ENCODE measurements at places on chromosomes 3 and 15.

- DNase-seq, result peak; percentile 41
These were observed 52.7 kb downstream of the RPN1 start for GRCh38 chr3:128597900-128598299.

DNA sequence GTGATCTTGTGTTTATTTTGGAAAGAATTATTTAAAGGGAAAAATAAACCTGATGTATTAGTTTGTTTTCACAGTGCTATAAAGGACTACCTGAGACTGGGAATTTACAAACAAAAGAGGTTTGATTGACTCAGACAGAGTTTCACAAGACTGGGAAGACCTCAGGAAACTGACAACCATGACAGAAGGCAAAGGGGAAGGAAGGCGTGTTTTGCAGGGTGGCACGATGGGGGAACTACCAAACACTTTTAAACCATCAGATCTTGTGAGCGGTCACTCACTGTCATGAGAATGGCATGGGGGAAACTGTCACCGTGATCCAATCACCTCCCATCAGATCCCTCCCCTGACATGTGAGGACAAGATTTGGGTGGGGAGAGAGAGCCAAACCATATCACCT is 87.0 kb downstream of the TP63 start:
- no peak for DNase-seq

- no peak for DNase-seq
These were observed 28.9 kb upstream of the DCBLD2 start for GRCh38 chr3:98930413-98930812.

DNA sequence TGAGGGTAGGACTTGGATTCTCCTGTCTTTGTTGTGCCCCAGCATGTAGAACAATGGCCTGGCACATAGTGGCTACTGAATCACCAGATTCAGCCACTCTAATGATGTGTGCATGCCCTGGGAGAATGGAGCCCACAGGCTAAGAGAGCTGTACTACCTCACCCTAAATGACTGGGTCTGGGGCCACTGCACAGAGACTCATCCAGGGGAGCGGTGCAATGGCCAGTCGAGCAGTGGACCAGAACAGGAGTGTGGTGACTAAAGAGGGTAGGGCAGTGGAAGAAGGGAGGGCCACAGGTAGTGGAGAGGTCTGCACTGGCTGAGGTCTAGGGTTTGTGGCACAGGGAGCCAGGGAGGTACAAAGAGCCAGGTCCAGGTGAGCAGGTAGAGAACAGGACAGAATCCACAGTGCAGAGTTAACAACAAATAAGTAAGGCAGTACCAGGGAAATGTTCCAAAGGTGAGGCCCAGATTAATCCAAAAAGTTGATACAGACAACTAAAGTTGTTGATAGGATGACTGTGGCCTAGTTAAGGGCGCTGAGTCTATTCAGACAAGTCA is 142.7 kb upstream of the ATP11B start:
- DNase-seq, result no peak

- DNase-seq, result no peak
These were observed 108.4 kb downstream of the MBNL1 start for GRCh38 chr3:152377184-152377570.

DNA sequence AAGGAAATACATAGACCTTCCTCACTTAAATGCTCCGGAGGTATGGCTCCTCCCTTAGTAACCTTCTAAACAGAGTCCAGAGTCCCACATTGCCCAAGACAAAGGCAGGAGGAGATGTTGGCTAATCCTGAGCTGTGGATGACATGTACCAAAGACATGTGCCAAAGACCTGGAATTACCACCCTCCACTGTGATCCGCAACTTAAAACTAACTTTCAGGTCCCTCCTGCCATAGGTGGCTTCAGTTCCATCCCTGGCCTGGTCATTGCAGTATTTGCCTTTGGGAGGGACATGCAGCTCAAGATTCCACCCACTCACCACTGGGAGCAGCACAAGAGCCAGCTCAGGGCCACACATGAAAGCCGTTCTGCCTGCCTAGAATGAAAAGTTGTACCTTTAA is 28.0 kb downstream of the MYZAP start:
- DNase-seq, result no peak

GRCh38 chr15:85716261-85716660 is 78.5 kb downstream of the KLHL25 start:
- no peak for DNase-seq

DNA sequence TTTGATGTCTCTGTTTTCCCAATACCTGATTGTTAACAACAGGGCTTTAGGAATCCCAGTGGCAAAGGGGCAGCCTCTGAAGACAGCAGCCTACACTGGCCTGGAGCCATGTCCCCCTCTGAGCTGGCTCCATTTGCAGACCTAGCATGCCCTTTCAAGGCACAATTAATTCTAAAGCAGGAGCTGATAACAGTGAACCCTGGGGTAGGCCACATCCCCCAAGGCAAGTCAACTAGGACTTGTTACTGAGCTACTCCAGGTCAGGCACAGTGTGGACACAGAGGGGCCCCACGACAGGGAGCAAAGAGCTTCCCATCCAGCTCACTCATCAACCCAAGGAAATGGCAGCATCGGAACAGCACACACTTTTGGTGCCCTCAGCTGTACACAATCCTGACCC is 51.9 kb downstream of the SPSB4 start:
- no peak for DNase-seq

DNA sequence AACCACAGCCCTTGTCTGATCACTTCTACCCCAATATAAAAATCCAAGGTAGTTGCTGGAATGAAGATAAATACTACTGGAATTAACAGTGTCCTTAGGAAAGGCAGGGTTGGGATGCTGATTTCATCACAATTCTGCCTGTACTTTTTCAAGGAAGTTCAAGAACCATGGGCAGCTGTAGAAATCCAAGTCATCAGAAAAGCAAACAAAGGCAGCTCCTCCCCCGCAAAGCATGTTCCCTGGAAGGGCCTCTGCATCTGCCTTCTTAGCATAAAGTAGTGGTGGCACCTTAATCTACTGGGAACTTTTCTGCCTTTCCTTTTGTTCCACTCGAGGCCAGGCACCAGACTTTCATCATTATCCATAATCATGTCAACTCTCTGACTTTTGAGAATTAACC is 54.4 kb downstream of the ERC2 start:
- DNase-seq, result no peak

GRCh38 chr3:34212656-34213055 is 414.2 kb downstream of the PDCD6IP start:
- DNase-seq, result no peak

DNA sequence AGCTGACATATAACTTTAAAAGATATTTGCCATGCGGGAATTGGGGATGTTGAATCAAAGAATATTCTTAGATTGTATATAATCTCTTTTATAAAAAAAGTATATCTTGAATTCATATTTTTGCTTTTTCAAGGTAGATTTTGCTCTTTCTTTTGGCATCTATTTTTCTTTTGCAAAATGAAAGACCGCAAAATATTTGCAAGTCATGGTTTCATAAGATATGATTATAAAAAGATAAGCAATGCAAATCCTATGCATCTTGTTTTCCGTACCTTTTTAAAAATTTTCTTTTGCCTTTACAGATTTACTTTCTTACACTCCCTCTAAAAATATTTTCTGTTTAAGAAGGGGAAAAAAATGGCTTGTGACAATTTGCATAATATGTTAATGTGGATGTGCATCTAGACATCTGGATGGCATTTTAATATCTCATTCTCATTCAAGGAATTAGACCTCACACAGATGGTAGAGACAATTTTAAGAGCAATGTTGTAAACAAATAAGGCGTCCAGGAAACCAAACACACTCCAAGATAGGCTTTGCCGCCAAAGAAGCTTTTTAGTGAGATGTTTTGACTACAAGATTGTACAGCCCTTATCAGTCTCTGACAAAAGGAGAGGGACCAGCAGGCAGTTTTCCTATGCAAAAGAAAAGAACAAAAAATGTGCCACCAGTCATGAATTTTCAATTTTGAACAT is 371.1 kb downstream of the CHL1 start:
- no peak for DNase-seq

DNA sequence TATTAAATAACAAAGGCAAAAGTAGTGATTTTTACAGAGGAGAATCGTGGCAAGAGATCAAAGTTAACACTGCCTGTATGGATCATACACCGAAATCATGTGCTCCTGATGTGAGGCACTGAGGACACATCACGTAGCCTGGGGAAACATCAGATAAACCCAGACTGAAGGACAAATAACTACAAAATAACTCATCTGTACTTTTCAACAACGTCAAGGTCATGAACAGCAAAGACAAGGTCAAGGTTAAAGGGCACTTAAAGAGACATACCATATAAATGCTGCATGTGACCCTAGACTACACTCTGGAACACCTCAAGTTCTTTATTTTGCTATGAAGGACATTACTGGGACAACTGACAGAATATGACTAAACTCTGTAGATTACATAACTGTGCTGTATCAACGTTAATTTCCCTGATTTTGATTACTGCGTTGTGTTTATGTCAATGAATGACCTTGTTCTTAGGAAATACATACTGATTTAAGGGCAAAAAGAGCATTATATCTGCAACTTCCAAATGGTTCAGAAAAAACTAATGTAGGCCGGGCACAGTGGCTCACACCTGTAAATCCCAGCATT is 48.1 kb downstream of the CHSY1 start:
- DNase-seq, result no peak

GRCh38 chr3:58355179-58355578 is 22.5 kb downstream of the PXK start:
- DNase-seq, result no peak

DNA sequence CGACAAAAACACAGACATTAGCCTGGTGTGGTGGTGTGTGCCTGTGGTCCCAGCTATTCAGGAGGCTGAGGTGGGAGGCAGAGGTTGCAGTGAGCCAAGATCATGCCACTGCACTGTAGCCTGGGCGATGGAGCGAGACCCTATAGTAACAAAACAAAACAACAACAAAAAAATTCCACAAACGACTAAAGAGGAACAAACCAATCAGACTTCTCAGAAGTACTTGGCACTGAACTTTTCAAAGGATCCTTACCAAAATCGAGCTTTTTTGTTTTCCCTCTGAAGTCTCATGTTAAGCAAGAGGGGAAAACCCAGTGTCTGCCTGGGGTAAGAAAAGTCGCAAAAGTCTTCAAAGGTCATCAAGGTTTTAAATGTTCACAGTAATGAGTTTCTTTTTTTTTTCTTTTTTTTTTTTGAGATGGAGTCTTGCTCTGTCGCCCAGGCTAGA is 30.1 kb upstream of the TFRC start:
- no peak for DNase-seq

- no peak for DNase-seq
These were observed 165.6 kb downstream of the FAM43A start for GRCh38 chr3:194851254-194851653.

GRCh38 chr15:79673416-79674123 is 223.2 kb downstream of the MTHFS start:
- DNase-seq, result peak; percentile 85

GRCh38 chr3:33543601-33544000 is 103.4 kb upstream of the UBP1 start:
- DNase-seq, result no peak

GRCh38 chr3:51721062-51721745 is 14.3 kb downstream of the GRM2 start:
- DNase-seq, result no peak

DNA sequence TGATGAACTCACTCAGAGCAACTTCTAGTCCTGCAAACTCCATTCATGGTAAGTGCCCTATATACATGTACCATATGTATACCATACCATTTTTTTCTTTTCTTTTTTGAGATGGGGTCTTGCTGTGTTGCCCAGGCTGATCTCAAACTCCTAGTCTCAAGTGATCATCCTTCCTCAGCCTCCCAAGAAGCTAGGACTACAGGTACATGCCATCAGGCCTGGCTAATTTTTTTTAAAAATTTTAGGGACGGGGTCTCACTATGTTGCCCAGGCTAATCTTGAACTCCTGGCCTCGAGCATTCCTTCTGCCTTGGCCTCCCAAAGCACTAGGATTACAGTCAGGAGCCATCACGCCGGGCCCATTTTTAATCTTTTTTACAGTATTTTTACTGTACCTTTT is 67.3 kb upstream of the MFGE8 start:
- DNase-seq, result no peak

GRCh38 chr15:62444104-62445022 is 279.3 kb upstream of the C2CD4B start:
- DNase-seq, result peak; percentile 95

DNA sequence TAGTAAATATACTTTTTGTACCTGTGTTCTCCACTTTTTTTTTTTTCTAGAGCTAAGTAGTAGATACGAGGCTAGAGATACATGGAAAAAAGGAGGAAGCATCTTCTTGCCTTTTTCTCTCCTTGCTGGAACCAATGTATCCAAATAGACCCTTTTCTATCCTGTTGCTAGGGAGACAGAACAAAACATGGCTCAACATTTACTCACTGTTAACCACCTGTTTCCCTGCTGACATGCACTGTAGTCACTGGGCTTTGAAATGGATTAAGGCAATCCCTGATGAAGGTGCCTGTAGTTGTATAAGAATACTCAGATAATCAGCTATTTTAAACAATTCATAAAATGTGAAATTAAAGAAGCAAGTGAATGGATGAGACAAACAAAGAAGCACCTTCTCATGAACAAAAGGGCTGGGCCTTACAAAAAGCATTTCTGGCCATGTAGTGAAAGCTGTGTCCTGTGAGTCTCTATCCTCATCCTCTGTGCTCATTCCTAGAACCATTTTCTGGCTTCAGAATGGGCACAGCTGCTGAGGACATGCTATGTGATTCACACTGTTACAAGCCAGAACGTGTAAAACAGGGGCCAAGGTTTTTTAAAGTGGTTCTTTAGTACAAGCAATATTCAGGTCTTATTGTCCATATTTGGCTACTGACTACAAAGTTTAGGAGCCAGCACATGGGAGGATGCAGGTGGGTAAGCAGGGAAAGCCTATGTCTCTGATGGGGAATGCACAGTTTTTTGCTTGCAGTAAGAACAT is 100.4 kb upstream of the NDN start:
- DNase-seq, result no peak

DNA sequence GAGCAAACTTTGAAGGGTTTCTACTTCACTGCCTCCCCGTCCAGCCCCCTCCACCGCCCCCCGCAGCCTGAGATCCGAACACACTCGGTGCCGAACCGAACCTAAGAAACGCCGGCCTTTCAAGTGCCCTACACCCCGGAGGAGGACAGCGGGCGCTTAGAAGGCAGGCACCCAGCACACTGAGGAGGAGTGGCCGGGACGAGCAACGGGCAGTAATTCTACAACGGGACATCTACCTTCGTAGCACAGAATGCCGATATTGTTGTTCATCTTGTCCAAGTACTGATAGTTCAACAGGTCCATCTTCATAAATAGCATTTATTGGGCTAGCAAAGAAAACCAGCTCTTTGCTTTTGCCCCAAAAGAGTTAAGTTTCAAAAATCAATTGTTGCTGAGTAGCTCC is 513 bp downstream of the VGLL4 start:
- peak; percentile 54 for DNase-seq
